ENCODE measurements at places on chromosomes 6 and 20.
A peak's percentile ranks its signal among the peaks of the same experiment; 100 is the strongest.

GRCh38 chr6:160464744-160465143 is 116.6 kb downstream of the SLC22A3 start:
- H3K27me3 ChIP-seq, result no peaks in the 10 kb centered on the region
- no peaks in the 10 kb centered on the region for H3K36me3 ChIP-seq
- no peak overlapping the region for H3K4me3 ChIP-seq
- no peaks in the 10 kb centered on the region for H3K4me1 ChIP-seq

GRCh38 chr6:53433261-53433950 is 84.7 kb upstream of the ELOVL5 start:
- no peak overlapping the region for H3K4me3 ChIP-seq
- no peaks in the 10 kb centered on the region for H3K36me3 ChIP-seq
- no peak overlapping the region for H3K27ac ChIP-seq
- no peak for DNase-seq

DNA sequence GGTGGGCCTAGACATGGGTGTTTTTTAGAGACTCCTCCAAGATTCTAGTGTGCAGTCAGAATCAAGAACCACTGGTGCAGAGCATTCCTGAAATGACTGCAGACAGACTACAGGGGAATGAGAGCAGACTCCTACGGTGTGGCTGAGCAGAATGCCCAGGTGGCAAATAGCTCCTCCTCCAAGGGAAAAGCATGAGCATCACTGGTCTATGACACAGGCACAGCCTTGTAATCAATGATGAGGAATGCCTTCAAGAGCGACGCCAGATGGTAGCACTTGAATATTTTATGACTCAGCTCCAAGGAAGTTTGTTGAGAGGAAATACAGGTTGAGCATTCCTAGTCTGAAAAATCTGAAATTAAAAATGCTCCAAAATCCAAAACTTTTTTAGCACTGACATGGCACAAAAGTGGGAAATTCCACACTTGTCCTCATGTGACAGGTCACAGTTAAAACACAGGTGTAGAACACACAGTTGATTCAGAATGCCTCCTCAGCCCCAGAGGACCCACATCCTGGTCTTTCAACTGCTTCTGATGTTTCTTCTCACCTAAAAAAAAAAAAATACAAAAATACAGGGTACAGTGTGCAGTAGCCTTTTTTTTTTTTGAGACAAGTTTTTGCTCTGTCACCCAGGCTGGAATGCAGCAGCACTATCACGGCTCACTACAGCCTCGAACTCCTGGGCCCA is 10.6 kb upstream of the FAM8A1 start:
- no peaks in the 10 kb centered on the region for H3K27me3 ChIP-seq
- H3K36me3 ChIP-seq, result no peaks in the 10 kb centered on the region

GRCh38 chr6:121260651-121261102 is 73.6 kb downstream of the TBC1D32 start:
- no peak overlapping the region for H3K4me3 ChIP-seq
- no peak for DNase-seq
- H3K36me3 ChIP-seq, result peaks cover 7% of the 10 kb centered on the region
- H3K27me3 ChIP-seq, result no peaks in the 10 kb centered on the region

GRCh38 chr6:27743787-27744186 is 168.4 kb downstream of the OR2B2 start:
- H3K4me3 ChIP-seq, result no peak overlapping the region
- no peaks in the 10 kb centered on the region for H3K36me3 ChIP-seq
- H3K27ac ChIP-seq, result no peak overlapping the region
- H3K4me1 ChIP-seq, result no peaks in the 10 kb centered on the region

- H3K27me3 ChIP-seq, result no peaks in the 10 kb centered on the region
- H3K4me3 ChIP-seq, result no peak overlapping the region
- H3K27ac ChIP-seq, result no peak overlapping the region
- no peak for DNase-seq
- peaks cover 9% of the 10 kb centered on the region for H3K4me1 ChIP-seq
- H3K36me3 ChIP-seq, result no peaks in the 10 kb centered on the region
Measured at GRCh38 chr6:168908166-168908565, 345.5 kb downstream of the THBS2 start.

DNA sequence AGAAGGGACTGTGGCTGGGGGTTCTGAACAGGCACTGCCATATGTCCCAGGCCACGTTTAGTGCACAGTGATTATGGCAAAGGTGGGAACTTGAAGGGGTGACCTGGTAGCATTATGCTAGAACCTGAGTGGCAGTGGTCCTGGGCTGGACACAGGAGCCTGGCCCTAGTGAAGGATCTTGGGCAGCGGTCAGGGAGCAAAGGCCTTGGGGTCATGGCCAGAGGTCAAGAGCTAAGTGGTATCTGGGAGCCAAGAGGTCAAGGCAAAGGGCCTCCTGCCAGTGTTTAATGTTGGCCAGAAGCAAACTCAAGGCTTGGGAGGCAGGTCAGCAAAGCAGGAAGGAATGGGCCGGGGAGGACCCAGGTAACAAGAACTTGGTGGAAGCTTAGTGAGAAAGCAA is 254.5 kb downstream of the CDH26 start:
- H3K27ac ChIP-seq, result no peak overlapping the region
- H3K27me3 ChIP-seq, result no peaks in the 10 kb centered on the region
- no peak overlapping the region for H3K4me3 ChIP-seq
- H3K4me1 ChIP-seq, result peaks cover 17% of the 10 kb centered on the region
- no peak for DNase-seq

DNA sequence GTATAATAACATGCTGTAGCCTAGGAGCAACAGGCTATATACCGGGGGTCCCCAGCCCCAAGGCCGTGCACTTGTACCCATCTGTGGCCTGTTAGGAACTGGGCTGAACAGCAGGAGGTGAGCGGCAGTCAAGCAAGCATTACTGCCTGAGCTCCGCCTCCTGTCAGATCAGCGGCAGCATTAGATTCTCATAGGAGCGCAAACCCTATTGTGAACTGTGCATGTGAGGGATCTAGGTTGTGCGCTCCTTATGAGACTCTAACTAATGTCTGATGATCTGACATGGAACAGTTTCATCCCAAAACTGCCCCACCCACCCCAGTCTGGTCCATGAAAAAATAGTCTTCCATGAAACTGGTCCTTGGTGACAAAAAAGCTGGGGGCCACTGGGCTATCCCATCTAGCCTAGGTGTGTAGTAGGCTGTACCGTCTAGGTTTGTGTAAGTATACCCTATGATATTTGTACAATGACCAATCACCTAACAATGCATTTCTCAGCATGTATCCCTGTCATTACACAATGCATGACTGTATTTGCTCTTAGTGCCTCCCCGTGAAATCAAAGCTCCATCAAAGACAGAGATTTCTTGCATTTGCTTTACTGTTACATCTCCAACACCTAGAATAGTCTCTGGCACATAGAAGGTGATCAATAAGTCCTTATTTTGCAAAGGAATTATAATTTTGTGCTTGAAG is 30.8 kb downstream of the NHSL1 start:
- peaks cover 17% of the 10 kb centered on the region for H3K36me3 ChIP-seq
- H3K27me3 ChIP-seq, result no peaks in the 10 kb centered on the region
- H3K4me3 ChIP-seq, result no peak overlapping the region
- no peaks in the 10 kb centered on the region for H3K4me1 ChIP-seq
- no peak overlapping the region for H3K27ac ChIP-seq
- DNase-seq, result no peak

DNA sequence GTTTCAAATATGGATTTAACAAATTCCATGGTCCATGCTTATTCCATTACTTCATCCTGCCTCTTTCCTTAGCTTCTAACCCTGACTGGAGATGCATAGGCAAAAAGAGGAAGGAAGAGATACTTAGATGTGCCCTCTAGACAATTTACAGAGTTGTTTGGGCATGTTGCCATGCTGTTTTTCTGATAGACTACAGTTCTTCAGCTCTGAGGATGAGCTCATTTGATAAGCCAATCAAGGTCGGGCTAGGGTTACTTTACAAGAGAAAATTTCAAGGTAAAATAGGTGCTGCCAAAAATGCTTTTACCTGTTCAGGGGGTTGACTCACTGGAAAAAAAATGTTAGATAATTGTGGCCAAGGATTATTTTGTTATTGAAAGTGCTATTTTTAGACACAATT is 5.9 kb downstream of the HCRTR2 start:
- no peaks in the 10 kb centered on the region for H3K4me1 ChIP-seq
- H3K4me3 ChIP-seq, result no peak overlapping the region
- H3K27ac ChIP-seq, result no peak overlapping the region
- no peak for DNase-seq

DNA sequence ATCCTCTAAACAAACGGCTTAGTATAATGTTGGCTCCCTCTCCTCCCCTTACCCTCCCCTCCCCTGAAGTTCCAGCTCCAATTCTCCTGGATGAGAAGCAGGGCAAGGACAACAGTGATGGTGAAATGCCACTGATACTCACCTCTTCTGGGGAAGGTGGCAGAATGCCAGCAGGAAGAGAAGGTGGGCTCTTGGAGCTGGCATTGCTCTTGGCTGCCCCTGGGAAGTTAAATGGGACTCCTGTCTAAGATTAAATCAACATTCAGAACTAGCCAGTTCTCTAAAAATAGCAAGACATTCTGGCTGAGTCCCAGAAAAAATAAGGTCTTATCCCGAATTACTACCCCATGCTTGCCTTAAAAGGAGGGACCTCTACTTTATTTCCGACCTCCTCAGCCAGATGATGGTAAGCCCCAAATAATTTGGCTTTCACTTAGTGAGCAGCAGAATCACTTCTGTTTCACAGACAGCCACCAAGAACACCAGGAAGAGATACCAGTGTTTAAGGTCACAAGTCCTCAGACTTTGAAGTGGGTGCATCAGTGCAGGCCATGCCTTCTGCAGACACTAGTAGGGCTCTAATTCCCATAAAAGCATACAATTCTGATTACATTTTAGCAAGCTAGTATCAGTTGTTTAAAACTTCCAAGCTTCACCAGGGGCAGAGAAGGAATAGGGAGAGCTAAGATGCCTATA is 46.0 kb upstream of the IL17A start:
- no peak overlapping the region for H3K27ac ChIP-seq
- H3K4me3 ChIP-seq, result no peak overlapping the region
- no peak for DNase-seq
- H3K27me3 ChIP-seq, result peaks cover 2% of the 10 kb centered on the region

DNA sequence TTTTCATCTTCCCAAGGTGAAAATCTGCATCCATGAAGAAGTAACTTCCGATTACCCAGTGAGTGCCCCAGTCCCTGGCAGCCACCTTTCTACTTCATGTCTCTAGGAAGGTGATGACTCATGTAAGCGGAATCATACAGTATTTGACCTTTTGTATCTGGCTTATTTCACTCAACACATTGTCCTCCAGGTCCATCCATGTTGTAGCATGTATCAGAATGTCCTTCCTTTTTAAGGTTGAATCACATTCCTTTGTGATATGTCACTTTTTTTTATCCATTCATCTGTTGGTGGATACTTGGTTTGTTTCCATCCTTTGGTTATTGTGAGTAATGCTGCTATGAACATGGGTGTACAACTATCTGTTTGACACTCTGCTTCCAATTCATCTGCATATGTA is 176.3 kb upstream of the CDYL start:
- no peaks in the 10 kb centered on the region for H3K36me3 ChIP-seq
- H3K27ac ChIP-seq, result no peak overlapping the region
- no peaks in the 10 kb centered on the region for H3K27me3 ChIP-seq
- no peak for DNase-seq
- no peaks in the 10 kb centered on the region for H3K4me1 ChIP-seq

DNA sequence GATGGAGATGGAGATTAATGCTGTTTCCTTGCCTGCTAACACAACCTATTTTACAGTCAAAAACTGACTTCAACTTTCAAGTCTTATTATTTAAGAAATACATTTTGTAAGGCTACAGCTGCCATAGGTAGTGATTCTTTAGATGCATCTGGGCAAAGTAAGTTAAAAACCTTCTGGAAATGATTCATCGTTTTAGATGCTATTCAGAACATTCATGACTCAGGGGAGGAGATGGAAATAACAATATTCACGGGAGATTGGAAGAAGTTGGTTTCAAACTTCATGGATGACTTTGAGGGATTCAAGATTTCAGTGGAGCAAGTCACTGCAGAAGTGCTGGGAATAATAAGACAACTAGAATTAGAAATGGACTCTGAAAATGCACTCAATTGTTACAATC is 174.9 kb upstream of the GGTLC1 start:
- H3K36me3 ChIP-seq, result no peaks in the 10 kb centered on the region
- H3K4me1 ChIP-seq, result no peaks in the 10 kb centered on the region
- no peak for DNase-seq
- H3K4me3 ChIP-seq, result no peak overlapping the region

DNA sequence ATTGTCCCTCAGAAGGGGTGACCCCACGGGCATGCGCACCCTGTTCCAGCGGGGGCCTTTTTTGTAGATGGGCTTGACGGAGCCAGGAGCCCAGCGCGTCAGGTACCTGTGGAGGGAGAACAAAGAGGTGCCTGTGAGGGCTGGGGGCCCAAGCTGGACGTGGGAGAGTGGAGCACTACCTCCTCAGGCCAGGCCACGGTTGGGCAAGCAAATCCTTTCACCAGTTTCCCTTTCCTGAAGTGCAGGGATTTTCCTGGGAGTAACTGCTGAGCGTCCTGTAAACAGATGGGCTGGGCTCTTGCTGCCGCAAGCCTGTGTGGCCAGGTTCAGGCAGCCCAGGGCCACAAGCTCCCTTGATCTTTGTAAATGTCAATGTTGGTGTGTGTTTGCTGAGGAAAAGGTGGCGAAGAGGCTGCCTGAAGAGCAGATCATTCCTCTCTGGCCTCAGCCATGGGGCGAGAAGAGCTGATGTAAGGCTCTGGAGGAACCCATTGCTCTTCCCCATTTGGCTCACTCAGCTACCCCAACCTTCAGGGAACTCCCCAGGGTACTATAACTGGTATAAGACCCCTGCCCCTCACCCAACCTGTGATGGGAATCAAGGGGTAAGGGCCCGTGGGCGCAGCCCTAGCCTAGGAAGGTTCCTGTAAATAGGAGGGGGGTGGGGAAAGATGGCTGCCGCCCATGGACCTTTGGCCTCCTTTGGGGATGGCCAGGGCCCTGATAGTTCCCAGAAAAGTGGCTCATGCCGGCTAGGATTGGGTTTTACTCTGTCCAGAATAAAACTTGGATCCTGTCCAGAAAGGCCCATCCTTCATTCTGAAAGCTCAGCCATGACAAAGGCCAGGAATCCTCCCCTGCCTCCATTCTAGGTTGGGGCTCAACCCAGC is 15.5 kb downstream of the MRPS18A start:
- H3K27me3 ChIP-seq, result no peaks in the 10 kb centered on the region
- H3K36me3 ChIP-seq, result peaks cover 77% of the 10 kb centered on the region
- H3K4me3 ChIP-seq, result no peak overlapping the region
- H3K27ac ChIP-seq, result peak overlapping the region; percentile 7

DNA sequence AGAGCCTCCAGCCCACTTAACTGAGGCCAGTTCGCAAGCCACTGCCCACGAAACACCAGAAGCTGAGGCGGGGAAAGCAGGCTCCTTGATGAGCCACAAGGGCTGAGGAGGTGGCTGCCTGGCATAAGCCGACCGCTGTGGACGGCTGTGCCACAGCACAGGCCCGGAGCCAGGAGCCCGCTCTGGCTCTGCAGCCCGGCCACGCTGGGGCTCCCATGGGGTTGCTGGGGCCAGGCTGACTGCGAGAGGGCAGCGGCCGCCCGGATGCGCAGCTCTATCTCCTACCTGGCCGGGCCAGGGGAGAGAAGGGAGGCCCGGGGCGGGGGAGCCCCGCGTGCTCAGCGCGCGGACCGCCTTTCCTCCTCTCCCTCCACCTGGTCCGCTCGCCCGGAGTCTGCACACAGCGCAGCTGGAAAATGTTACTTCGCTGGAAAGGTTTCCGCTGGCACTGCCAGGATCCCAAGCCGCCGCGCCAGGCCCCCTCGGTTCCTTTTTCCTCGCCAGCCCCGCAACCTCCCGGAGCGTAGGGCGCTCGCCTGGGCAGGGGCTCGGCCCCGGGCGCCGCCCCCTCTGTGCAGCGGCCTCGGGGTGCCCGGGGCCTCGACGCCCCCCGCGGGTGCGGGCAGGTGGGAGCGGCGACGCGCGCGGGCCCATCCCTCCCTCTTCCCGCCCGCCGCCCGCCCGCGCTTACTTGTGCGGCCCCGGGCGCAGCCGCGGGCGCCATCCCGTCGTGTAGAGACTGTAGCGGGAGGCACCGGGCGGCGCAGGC is 657 bp downstream of the EMILIN3 start:
- peaks cover 23% of the 10 kb centered on the region for H3K27me3 ChIP-seq
- no peak overlapping the region for H3K27ac ChIP-seq
- DNase-seq, result peak; percentile 43
